ENCODE measurements at places on chromosomes 4 and X.

DNA sequence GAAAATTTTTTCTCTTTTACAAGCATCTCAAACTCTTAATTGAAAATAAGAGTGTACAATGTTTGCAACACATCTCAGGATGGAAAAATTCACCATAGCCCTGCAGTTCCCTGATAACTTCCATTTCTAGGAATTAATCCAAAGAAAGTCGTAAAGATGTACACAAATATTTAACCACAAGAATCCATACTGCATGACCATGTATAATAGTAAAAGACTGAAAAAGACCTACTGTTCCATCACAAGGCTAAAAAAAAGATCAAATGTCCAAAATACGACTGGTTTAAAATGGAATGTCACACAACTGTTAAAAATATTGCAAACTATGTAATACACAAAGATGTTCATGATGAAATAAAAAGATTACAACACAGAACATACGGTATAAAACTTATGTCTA lies 32.1 kb downstream of the HUWE1 start:
- DNase-seq = no peak

DNA sequence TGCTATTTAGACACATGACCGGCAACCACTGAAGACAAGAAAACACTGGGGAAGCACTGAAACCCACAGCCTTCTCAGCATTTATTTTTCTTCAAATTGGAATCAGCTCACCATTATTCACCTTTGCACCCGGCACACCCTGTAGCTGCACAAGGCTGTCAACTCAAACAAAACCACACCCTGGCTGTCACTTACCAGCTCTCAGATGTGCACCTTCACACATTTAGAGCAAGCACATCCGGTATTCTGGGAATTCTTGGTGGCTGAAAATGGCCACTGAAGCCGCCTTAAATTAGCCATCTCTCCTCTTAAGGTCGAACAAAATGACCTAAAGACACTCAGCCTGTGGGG lies 5.9 kb downstream of the ZFYVE28 start:
- no peak for DNase-seq

- DNase-seq = no peak
Observed at GRCh38 chr4:43496188-43496587, 603.7 kb downstream of the GRXCR1 start.

- DNase-seq = peak; percentile 20
Observed at GRCh38 chrX:78997870-78998558, 52.8 kb downstream of the P2RY10 start.

DNA sequence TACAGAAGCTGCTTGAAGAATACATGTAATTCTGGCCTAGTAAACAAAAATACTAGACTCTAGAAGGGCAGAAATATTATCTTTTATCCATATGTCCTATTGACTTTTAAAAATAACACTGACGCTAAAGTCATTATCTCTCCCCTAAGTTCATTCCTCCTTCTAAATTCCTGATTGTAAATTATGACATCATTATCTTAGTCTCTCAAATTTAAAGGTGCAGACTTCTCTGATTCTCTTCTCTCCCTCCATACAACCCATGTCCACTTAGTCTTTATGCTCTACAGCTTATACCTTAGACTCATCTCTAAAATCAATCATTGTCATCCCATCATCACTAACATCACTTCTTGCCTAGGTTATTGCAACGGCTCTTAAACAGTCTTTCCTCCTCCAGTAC lies 327.9 kb upstream of the GRIA3 start:
- DNase-seq = no peak

- DNase-seq = peak; percentile 70
Observed at GRCh38 chr4:101346351-101347266, 717 bp downstream of the PPP3CA start.

DNA sequence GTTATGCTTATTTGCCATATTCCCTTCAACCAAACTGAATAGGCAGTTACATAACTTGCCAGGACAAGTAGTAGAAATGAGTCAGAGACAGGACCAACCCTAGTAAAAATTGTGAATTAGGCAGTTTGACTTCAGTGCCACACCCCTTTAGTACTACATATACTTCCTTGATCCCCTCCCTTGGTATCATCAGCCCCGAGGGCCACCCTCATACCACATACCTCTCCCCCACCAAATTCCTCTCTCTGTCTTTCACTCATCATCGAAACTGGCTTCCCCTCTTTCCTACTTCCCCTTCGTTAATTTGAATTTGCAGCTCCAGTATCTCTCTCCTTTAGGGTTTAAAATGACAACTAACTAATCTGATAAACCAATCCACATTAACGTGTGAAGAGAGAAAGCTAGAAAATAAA lies 7.9 kb upstream of the PTPN13 start:
- no peak for DNase-seq

DNA sequence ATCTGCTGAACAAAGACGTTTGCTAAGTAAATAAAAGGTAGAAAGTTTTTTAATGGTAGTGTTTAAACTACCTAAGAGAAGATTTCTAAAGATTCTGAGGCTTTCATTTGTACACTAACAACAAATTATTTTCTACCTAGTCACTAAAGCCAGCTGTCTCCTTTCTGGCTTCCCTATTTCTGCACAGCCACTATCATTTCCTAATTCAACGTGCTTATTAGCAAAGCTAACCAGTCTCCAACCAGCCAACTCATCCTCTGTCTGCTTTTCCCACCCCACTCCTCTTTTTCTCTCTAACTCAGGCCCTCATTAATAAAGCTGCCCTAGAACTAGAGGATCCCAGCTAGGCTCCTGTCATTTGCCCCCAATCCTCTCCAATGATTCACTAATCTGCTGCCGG lies 118.2 kb downstream of the ZNF827 start:
- DNase-seq = no peak

GRCh38 chr4:171157462-171158082 lies 655.6 kb upstream of the GALNTL6 start:
- DNase-seq = no peak

GRCh38 chr4:8910100-8910821 lies 38.6 kb upstream of the HMX1 start:
- no peak for DNase-seq

DNA sequence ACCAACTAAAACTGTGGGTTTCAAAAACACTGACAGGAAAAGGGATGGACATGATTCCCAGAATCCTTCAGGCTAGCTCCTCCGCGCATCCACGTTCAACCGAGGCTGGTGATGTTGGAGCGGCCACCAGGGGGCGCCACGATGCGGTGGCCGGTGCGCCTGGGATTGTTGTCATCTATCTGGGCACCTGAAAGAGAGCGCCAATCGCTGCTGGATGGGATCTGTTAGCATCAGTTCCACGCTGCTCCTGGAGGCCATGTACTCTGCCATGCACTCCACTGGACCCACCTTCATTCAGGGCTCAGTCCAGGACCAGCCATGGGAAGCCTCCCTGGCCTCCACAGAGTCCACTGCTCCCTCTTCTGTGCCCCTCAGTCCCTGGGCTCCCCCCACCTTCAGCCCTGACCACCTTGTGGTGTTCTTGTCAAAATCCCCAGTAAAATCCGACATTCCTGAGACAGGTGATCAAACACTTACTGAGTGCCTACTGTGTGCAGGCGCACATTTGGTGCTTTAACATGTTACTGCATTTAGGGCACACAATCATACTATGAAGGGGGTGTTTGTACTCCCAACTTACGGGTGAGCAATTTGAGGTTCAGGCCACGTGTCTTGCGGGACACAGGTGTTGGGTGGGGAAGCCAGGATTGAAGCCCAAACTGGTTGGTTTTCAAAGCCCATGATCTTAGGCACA lies 71.1 kb downstream of the CRMP1 start:
- no peak for DNase-seq

Data from psoas muscle (tissue), 8 donors.